ENCODE measurements at places on chromosomes 2 and 18.

- DNase-seq = no peak
Measured at GRCh38 chr18:49021076-49021432, 70.3 kb upstream of the SMAD7 start.

DNA sequence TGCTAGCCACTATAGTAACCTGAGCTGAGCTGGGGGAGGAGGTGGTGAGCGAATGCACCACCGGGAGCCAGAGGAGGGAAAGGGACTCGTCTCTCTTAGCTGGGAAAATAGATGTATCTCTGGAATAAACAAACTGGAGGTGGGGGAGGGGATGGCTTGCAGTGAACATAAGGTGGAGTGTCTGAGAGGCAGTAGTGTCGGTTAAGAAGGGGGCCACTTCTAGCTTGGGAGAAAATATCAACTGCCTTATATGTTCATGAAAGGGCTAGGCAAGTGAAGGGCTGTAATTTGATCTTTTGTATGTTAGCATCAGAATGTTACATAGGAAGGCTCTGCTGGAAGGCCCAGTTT lies 2.2 kb downstream of the SETBP1 start:
- DNase-seq = no peak

DNA sequence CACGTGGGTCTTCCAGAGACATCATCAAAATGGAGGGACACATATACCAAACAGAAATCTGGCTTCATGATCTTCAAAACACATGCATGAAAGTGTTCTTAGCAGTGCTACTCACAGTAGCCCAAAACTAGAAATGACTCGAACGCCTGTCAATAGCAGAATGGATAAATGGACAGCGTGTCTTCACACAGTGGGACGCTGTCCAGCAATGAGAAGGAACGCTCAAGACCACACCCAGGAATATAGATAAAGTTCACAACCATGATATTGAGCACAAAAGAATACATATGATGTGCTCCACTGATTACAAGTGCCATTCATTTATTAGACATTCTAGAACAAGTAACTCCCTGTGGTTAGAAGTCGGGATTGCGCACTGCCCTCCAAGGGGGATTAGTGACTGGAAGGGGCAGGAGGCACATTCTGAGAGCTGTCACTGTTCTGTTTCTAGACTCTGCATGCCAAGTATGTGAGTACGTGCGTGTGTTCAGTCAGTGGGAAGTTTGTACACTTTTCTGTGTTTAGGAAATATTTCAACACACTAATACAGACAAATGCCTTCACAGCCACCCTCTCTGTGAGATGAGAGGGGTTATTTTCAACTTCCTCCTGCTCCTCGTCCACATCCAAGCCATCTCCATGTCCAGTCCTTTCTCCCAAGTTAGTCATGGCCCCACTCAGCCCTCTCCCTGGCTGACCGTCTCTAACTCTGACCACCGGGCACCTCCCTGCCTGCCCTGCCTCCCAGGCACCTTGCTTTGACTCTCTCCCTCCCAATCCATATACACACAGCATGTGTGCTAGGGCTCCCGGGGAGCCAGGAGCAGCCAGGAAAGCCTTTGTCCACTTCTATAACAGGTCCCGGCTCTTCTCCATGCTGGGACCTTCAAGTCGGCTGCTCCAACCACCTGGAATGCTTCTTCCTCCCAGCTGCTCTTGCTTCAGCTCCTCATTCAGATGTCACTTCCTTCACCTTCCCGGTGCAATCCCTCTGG lies 26.9 kb upstream of the TNS1 start:
- DNase-seq = no peak

- DNase-seq = no peak
Measured at GRCh38 chr2:215218587-215219577, 80.5 kb upstream of the ABCA12 start.

GRCh38 chr2:43038034-43038695 lies 188.2 kb downstream of the ZFP36L2 start:
- DNase-seq = no peak

- DNase-seq = no peak
Measured at GRCh38 chr2:128477026-128477820, 158.6 kb upstream of the HS6ST1 start.

GRCh38 chr2:233816334-233816733 lies 38.0 kb downstream of the HJURP start:
- DNase-seq = no peak

- DNase-seq = no peak
Measured at GRCh38 chr2:165778187-165778556, 15.9 kb downstream of the GALNT3 start.

GRCh38 chr2:37201766-37202165 lies 5.5 kb downstream of the CEBPZOS start:
- no peak for DNase-seq

DNA sequence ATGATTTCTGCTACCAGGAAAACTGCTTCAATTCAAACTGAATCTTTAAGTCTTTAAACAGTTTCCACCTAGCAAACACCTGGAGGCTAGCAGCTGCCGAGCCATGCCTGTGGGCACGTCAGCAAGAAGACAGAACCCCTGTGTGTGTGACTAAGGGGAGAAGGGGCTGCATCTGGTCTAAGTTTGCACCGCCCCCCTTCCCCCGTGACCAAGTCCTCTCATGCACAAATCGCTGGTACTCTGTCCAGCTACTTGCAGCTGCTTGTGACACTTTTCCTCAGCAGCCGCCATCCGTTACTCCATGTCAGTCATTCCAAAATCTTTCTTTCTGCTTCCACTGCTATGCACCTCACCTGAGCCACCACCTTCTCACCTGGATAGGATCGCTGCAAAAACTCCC lies 355.0 kb downstream of the SS18 start:
- DNase-seq = no peak

DNA sequence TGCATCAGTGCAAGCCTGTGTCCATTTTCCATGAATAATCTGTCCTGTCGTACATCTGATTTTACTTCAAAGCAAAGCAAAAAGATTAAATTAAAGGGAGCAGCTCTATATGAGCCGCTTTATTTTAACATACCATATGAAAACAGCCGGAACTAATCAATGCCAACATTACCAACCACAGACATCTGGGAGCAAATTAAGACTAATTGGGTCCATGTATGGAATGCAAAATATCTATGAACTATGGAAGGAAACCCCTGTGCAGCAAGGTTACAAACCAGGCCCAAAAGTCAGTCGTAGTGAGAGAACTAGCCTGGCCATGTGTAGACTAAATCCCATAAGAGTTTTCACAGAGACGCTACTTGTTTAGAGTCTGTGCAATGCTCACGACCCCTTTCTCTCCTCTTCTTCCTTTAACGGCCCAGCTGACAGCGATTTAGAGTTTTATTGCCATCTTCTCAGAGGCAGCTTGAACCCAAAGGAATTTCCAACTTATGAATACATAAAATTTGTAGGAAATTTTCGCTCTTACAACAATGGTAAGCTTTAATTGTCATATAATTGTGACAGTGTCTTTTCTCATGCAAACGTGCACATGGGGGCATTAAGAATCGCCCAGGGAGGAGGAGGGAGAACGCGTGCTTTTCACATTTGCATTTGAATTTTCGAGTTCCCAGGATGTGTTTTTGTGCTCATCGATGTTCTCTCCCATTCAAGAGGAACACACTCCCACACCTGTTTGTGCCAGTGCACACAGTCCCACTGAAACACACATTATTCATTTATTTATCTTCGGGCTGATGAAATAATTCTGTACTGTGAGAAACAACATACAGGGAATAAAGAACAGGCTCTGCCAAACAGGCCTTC lies 52.9 kb upstream of the RPL31 start:
- DNase-seq = no peak

- no peak for DNase-seq
Measured at GRCh38 chr2:165617741-165618481, 148.4 kb downstream of the CSRNP3 start.

DNA sequence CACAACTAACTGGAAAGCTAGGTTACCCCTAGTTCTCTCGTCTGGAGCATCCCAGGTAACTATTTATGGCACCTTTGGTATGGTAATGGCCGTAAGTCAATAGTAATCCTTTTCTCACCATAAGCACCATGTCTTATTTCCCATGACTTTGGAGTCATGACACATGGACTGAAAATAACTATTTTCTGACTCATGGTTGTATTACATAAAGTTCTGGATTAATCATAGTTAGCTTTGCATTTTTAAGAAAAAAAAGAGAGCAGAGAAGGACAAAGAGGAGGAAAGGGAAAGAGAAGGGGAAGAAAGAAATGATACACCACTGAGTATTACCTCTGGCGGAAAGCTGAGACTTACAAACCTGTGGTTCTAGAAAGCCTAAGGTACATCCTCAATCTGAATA lies 99.3 kb downstream of the BIN1 start:
- DNase-seq = no peak

DNA sequence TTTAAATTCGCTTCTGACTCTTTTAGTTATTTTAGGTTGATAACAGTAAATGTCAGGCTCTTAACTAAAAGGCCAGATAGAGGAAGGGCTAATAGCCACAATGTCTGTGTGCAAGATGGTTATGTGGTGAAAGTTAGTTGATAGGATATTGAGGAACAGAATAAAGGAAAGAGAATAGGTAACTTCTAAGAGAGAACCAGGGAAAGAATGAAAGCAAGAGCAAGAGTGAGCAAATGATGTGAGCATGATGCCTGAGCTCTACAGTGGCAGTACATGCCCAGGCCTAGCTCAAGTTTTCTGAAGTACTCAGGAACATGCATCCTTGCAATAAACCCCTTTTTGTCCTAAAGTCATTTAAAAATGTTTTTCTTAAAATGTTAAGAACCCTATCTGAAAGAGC lies 12.5 kb upstream of the TFPI start:
- no peak for DNase-seq

- no peak for DNase-seq
Measured at GRCh38 chr2:49767316-49767715, 613.0 kb upstream of the FSHR start.

GRCh38 chr2:22377268-22377667 lies 1007.7 kb upstream of the KLHL29 start:
- no peak for DNase-seq

GRCh38 chr2:216701544-216701943 lies 6.2 kb upstream of the IGFBP5 start:
- DNase-seq = no peak

DNA sequence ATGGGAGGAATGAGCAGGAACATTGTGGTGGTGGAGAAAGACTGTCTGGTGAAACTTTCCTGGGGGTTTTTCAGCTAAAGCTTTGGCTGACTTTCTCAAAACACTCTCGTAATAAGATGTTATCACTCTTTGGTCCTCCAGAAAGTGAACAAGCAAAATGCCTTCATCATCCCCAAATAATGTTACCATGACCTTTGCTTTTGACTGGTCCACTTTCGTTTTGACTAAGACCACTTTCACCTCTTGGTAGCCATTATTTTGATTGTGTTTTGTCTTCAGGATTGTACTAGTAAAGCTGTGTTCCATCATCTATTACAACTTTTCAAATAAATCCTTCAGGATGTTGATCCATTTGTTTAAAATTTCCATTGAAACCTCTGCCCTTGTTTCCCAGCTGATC lies 103.2 kb downstream of the AKAIN1 start:
- DNase-seq = no peak

DNA sequence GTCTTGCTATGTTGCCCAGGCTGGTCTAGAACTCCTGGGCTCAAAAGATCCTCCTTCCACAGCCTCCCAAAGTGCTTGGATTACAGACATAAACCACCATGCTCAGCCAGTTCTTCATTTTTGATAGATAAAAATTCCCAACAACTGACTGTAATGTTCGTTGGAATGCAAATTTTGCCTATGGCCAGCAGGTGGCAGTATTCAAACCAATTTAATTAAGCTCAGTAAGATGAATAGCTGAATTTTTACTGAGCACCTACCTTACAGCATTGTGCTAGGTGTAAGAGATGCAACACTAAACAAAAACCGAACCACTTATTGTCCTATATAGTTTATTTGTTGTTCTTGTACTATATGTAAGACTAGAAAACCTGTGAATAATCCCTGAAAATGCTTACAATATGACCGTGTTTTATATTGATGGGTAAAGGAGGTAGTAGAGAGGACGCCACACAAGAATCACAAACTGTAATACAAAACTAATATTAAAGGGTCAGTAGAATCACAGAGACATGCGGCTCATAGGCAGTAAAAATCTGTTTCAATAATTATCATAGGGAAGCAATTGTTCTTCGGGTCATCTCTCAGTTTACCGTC lies 8.2 kb upstream of the TMEM182 start:
- peak; percentile 60 for DNase-seq

DNA sequence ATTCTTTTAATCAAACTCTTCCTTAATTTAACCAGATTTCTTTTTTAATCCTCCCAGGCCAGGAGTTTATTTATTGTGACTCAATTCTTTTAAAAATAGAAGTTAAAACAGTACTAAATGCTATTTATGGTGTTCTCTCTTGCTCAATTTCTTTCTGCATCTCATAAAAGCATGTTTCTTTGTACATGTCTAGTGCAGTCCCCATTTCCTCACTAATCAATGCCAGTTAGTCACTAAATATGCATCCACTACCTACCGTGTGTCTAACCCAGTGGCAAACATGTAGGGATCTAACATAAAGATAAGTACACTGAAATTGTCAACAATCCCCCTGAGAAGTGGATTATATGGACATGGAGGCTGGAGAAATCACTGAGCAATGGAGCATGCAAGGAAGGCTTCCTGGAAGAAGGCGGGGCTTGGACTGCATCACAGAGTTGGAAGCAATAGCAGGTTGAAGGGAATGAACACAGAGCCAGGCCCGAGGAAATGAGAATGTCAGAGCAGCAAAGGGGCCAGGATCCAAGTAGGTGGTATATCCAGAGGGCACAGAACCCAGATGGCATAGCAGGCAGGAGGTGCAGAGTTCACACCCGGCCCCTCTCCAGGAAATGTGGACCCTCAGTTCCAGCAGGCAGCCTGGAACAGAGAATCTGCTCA lies 105.3 kb upstream of the FOSL2 start:
- no peak for DNase-seq

DNA sequence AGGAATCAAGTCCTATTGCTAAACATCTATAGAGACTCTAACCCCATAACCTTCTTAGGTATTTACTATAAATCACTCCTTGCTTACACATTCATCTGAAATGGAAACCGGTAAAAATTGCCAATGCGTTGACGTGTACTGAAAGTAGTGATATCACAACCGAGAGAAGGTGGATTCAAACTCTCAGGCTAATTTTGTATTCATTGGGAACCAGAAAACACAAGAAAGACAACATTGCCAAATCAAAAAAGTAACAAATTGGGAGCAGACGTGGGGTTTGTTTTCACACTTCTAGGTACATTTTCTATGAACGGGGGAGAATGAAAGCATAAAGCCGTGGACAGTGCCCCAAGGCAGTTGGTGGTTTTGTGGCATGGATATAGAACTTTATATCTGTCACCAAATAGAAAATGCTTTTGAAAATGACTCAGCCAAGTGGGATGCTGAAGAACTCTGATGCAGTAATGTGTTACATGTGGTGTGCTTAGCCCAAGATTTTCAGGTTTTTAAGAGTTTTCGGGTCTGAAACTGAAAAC lies 155.1 kb upstream of the RASGRP3 start:
- DNase-seq = no peak

GRCh38 chr2:113707106-113707505 lies 49.3 kb downstream of the SLC35F5 start:
- no peak for DNase-seq

DNA sequence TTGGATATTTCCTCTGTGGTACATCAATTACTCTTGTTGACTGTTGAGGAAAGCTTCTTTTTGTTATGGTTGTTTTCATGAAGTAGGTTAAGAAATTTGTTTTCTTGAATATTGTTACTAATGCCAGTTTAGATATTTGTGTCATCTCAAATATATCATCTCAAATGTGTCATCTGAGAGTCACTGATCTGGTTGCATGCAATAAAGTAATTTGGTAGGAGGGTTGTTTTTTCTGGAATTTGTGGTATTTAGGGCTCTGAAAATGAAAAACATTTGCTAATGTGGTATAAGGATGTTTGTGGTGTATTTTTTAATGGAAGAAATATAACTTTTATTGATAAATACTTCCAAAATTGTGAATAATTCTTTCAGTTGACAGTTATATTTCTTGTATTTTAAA lies 117.7 kb downstream of the GREB1L start:
- DNase-seq = no peak

- DNase-seq = no peak
Measured at GRCh38 chr2:141692829-141693228, 438.0 kb downstream of the LRP1B start.
